Stimulated activated CD4-positive, alpha-beta T cell treated with anti-CD3 and anti-CD28 coated beads, Interleukin-12 subunit alpha, Interleukin-12 subunit beta, amount 100 ng/mL, for 24 hours (primary cell): ENCODE measurements at places on chromosomes 12 and 14.

GRCh38 chr14:68190032-68190431, 370.5 kb downstream of the RAD51B start:
- DNase-seq = no peak

DNA sequence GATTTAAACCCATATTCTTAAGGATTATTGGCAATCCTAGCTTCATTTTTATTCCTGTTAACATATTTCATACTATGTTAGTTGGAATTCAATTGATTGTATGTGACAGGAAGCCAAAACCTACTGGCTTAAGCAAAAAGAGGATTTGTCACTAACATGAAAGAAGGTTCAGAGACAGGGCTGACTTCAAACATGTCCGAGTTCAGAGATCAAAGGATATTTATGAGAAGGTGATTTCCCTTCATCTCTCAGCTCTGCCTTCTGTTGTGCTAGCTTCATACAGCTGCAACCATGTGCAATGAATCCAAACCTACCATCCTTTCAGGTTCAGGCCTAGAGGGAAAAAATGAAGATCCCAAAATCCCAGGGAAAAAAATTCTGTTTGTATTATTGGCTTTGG, 349.7 kb downstream of the ATP23 start:
- no peak for DNase-seq

DNA sequence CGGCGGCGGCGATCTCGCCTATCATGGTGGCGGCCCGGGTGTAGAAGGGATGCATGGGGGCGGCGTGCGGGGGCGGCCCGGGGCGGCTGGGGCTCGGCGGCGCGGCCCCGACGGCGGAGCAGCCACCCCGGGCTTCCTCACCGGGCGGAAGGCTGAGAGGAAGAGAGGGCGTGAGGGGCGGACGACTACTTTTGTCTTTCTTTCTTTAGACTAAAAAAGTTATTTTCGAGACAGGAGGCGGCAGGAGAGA, 240 bp downstream of the BTG1 start:
- no peak for DNase-seq

DNA sequence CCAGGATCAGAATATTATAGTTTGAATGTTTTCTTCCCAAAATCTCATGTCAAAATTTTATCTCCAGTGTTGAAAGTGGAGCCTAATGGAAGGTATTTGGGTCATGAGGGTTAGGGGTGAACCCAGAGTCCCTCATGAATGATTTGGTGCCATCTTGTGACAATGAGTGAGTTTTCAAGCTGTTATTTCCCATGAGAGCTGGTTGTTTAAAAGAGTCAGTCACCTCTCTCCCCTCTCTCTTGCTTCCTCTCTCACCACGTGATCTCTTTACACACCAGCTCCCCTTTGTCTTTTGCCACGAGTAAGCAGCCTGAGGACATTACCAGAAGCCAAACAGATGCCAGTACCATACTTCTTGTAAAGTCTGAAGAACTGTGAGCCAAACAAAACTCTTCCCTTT, 561.6 kb downstream of the RERGL start:
- DNase-seq = no peak

DNA sequence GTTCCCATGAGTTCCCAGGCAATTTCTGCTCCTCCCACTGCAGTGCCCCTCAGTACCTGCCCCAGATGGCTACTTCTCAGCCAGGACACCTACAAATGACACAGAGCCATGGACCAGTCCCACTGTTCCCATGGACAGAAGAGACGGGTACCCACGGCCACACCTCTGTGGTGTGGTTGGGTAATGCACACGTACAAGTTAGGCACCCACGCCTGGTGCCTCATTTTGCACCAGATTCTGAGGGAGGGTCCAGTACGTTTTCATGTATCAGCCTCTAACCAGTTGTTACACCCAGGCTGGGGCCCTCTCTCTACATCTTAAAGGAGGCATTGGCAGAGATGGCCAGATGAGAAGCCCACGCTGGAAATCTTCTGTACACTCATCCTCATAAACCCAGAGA, 114.0 kb downstream of the DICER1 start:
- DNase-seq = no peak

DNA sequence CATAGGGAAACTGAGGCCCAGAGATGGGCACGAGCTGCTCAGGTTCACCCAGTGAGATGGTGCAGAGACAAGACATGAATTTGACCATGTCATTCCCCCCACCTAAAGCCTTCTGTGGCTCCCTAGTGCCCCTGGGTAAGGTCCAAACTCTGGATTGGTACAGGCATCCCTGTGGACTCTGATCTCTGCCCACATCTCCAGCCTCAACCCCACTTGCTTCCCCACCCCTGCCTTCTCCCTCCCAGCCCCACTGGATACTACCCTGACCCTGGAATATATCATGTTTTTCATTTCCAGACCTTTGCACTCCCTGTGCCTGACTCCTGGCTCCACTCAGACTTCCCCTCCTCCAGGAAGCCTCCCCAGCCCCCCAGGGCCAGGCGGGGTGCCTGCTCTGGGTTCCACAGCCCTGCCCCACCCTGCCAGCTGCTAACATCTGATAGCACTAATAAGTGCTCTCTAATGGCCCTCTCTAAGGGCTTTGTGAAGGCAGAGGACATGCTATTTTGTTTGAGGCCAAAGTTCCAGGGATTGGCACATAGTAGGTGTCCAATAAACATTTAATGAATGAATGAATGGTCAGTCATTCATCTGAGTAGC, 1.1 kb upstream of the SDSL start:
- no peak for DNase-seq

DNA sequence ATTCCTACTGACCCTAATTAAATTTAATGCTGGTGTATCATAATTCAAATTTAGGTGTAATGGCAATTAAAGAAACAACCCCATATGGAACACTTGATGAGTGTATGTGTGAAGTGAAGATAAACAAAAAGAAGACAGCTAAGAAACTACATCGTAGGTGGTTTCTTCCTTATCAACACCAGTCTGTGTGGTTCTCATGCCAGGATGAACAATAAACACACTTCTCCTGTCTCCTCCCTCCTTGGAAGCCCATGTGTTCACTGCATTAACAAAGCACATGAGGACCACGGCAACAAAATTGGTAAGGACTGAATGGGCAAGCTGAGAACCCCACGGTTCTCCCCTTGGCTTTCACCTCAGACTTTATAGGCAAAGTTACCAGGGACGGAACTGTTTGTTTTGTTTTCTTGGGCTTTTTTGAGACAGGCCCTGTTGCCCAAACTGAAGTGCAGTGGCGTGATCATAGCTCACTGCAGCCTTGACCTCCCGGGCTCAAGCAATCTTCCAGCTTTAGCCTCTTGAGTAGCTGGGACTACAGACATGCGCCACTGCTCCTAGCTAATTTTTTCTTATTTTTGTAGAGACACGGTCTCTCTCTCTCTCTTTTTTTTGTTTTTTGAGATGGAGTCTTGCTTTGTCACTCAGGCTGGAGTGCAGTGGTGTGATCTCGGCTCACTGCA, 71.0 kb downstream of the TRAFD1 start:
- DNase-seq = no peak

GRCh38 chr12:107759410-107759809, 1.5 kb downstream of the PRDM4 start:
- no peak for DNase-seq

- no peak for DNase-seq
Observed at GRCh38 chr12:61896436-61896835, 363.8 kb upstream of the USP15 start.

DNA sequence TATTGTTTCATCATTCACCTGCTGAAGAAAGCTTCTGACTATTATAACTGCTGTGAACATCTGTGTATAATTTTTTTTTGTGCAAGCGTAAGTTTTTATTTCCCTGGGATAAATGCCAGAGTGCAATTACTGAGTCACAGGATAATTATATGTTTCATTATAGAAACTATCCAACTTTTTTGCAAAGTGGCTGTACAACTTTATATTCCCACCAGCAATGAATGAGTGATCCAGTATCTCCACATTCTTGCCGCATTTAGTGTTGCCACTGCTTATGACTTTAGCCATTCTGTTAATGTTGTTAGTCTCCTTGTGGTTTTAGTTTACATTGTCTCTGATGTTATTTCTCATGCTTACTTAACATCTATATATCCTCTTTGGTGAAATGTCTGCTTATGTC, 88.1 kb upstream of the CCDC175 start:
- no peak for DNase-seq

DNA sequence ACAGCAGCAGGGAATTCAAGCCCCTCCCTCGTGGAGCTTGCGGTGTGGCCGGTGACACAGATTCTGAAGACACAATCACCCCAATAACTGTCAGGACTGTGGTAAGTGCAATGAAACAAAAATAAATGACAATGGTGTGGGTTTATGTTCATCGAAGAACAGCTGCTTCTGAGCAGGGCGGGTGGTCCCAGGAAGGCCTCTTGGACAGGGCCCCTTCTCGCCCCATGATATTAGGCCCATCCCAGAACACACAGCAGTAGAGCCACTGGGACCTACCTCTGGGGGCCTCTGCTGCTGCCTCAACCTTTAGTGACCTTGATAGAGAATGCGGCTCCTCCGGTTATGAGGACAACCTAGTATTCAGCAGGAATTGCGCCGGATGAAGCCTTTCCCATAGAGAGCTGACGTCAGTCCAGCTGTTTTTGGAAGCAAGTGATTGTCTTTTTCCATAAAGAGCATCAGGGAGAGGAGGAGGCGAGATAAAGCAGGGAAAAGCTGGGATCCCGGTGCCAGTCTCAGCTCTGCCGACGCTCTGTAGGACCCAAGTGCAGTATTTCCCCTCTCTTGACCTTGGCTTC, 84.1 kb upstream of the BCL11B start:
- DNase-seq = no peak

- DNase-seq = no peak
Observed at GRCh38 chr12:98691351-98691750, 46.3 kb downstream of the APAF1 start.

DNA sequence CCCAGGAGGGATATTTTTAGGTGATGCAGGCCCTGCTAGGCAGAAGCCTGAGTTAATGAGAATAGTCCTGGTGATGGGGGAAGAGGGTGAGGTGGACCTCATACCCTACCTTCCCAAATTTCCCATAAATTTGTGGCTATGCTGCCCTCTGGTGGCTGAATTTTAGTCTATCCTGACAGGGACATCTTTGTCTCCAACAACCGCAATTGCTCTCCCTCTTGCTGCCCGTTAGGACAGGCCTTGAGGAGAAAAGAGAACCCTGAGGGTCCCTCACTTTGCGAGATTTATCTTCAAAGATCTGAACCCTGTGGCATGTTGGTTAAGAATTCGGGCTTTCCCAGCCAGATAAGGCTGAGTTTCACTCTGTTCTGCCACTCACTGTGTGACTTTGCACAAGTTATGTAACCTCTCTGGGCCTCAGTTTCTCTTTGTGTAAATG, 9.8 kb upstream of the ZNF385A start:
- no peak for DNase-seq

GRCh38 chr12:39332661-39333175, 110.2 kb downstream of the KIF21A start:
- DNase-seq = no peak

DNA sequence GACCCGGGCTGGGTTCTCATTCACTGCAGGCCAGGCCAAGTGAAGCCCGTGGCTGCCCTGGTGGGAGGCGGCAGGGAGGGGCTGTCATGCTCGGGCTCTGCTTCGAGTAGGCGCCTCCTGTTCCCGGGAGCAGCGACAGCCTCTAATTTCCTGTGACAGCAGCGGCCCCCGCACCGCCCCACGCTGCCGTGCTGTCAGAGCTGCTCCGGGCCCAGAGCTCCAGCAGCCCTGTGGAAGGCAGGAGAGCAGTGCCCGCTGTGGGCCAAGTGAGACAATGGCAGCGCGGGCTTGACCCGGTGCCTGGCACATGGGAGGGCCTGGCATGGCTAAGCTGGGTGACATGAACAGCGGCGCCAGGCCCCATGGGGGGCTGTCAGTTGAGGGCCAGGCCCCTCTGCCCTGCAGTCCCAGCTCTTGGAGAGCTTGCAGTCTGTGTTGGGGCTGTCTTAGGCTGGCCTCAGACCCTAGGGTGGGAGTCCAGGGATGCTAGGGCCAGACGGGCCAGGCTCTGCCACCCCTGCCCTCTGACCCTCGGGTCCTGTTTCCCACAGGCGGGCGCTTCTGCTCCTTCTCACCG, 5.1 kb downstream of the TRMT61A start:
- DNase-seq = no peak

DNA sequence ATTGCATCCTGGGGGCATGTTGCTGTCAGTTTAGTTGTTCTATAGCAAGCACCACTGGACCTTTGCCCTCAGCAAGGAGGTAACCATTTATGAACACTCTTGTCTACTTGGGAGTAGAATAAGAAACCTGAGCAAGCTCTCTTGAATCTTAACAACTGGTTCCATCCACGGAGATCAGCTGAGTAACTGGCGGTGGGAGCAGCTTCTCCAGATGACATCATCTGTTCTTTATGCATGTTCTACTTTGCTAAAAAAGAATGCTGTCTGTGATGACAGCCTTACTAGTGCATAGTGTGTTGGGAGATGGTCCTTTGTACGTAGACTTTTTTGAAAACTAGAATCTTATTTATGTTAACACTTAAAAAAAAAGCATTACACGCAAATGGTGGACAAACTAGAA, 17.7 kb downstream of the SLC4A8 start:
- DNase-seq = no peak

DNA sequence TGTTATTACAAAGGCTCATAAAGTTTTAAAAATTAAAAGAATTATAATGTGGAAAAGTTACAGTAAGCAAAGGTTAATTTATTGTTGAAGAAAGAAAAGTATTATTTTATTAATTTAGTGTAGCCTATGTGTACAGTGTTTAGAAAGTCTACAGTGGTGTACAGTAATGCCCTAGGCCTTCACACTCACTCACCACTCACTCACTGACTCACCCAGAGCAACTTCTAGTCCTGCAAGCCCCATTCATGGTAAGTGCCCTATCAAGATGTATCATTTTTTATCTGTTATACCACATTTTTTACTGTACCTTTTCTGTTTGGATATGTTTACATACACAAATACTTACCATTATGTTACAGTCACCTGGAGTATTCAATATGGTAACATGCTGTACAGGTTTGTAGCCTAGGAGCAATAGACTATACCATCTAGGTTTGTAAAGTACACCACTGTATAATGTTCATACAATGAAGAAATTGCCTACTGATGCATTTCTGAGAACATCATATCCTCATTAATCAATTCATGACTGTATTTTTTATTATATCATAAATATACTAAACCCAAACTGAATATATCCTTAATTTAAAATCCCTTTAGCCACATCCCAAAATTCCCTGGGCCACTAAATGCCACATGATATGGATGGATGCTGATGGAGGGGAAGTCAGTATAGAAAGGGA, 43.6 kb upstream of the NID2 start:
- no peak for DNase-seq

GRCh38 chr12:111819191-111820158, 22.6 kb upstream of the MAPKAPK5 start:
- DNase-seq = no peak
